ENCODE measurements at places on chromosomes 2 and 18.

DNA sequence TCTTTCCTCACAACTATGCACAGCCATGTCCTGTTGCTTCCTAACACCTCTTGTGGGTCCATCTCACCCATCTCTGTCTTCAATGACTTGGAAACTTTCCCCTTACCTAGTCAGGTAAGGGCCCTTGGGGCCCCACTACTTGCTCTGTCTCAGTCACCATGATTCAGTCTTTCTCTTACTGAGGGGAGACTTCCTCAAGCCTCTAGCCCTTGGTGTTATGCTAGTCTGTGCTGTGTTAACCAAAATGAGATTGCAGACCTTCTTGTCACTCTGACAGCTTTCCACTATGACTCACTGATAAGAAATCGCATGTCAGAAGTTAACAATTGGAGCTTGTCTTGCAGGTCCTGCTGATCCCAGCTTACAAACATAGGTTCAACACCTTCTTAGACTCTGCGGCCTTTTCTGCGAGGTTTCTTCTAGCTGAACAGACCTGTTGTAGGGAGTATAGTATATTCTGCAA is 65.3 kb downstream of the WDR75 start:
- peak; percentile 85 for DNase-seq

DNA sequence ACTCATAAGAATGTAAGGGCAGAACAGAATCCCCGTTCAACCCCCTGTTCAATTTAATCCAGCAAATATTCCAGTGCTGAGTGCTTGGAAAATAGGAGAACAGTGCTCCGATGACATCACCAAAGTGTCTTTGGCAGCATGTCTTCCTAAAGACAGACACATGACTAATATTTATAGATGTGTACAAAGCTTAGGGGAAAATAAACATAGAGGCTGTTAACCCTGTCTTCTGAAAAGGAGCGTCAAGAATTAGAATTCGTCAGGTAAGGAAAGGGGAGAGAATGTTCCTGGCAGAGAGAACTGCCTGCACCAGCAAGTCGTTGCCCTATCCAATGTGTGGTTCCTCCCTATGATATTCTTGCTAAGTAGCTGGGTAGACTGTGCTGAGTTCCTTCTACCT is 72.7 kb downstream of the PLB1 start:
- DNase-seq, result no peak

DNA sequence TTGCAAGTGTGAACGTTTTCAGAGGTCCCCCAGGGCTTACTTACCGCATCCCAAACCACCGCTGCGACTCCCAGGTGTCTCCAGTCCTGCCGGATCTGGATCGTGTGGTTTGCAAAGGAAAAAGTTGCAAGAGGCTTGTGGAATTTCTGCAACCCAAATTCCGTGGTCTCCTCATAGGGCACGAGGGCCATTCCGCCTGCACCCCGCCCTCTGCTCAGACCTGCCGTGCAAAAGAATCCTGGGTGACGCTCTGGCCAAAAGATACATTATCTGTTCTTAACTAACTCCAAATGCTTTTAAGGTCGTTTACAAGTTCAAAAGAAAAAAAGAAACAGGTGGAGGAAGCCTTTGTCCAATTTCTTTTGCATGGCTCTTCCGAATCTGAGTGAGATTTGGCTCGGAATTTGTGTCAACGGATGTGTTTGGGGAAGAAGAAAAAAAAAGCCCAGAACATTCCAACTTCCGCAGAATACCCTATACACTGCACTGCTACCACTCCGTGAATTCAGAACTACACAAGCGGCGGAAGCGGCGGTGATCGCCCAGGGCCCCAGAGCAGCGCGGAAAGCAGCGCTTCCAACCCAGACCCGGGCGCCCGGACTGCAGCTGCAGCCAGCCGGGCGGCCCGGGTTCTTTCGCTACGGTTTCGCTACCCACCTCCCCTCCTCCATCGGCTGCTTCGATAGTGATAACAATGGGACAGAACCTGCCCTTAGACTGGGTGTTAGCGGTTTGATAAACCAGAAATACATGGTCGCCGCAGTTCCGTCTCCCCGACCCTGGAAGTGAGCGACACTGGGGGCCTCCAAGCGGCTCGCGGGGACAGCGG is 795 bp downstream of the METTL21A start:
- DNase-seq, result peak; percentile 85

- no peak for DNase-seq
Measured at GRCh38 chr2:33134791-33135560, 188.2 kb downstream of the LTBP1 start.

GRCh38 chr2:152335016-152335725 is at the start of gene FMNL2:
TSS of gene FMNL2 (plus strand) at chr2:152335174.
- peak; percentile 55 for DNase-seq

DNA sequence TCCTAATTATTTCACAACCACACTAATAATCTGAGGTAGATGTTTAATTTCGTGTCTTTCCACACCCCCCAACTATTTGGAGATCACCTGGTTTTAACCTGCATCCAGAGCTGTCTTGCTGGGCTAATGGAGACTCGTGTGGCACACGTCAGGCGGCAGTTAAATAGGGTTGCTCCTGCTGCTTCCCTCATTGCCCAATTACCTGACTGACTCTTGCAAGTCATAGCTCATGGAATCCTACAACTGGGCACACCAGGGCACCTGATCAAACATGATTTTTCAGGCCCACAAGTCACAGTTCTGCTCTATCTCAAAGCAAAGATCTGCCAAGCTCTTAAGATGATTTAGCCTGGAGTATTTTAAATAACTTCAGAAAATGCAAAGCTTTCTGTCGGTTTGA is 1430.4 kb upstream of the ACVR2A start:
- no peak for DNase-seq

DNA sequence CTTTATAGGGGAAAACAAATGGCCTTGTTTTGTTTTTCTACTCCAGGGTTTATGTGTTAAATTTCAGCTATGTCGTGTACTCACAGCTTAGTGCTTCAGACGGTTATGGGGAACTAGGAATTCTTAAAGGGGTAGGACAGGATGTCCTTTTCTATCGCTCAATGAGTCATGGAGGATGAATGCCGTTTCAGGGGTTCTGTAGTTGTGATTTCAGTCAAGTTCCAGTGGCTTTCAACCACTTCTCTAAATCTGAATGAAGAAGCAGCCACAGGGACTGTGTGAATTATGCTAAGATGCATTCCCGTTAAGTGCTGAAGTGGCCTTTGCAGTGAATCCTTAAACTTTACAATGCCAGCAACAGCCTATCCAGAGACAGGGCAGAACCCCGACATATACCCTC is 1231.7 kb upstream of the ZEB2 start:
- peak; percentile 46 for DNase-seq

DNA sequence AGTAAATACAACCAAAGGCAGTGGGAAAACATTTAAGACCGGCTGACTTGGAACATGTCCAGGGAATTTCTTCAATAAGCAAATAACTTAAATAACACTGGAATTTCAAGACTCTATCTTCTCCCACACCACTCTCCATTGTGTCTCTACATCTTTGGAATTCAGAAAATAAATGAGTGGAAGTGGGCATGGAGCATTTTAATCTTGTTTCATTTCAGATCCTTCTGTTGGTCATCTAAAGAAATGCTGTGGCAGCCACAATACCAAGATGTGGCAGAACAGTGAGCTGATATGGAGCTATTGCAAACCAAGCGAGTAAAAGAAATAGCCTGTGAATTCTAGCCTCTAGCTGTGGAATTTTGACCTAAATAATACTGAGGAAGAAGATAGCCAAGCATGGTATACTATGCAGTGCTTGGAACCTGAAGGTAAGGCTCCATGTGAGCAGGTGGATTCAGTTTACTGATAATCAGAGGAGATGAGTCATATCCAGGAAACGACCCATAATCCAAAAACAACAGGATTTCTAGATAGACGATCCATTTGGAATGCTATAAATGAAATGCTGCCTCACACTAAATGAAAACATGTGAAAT is 157.1 kb upstream of the SCN7A start:
- DNase-seq, result no peak

- DNase-seq, result no peak
Measured at GRCh38 chr2:204343685-204344084, 201.6 kb upstream of the PARD3B start.

- DNase-seq, result no peak
Measured at GRCh38 chr18:47334966-47335365, 83.5 kb upstream of the SKOR2 start.

Data from erythroblast (primary cell).